Retina (tissue), 1 donor: ENCODE measurements at places on chromosomes 2 and 18.

DNA sequence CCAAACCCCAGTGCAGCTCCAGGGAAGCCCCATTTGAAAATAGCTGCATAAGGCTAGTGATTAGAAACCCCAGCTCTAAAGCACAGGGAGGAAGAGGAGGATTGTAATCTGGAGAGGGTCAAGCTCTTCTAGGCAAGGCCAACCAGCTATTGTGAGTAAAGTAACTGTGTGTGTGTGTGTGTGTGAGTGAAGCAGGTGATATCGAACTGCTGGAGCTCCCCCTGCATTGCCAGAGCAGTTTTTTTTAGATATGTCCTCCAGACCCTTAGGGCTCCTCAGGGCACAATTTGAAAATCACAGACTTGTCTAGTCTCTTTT, 177.4 kb upstream of the NABP1 start:
- no peak for DNase-seq

GRCh38 chr18:40866968-40867367, 1088.1 kb upstream of the PIK3C3 start:
- no peak for DNase-seq

GRCh38 chr18:62702259-62702658, 13.1 kb upstream of the PHLPP1 start:
- DNase-seq: no peak

GRCh38 chr2:70903641-70904340, 31.9 kb upstream of the ATP6V1B1 start:
- DNase-seq: peak; percentile 71

GRCh38 chr2:5472673-5473072, 219.5 kb upstream of the SOX11 start:
- no peak for DNase-seq

- DNase-seq: no peak
These were observed 175.4 kb downstream of the MEMO1 start for GRCh38 chr2:31835450-31835849.

- DNase-seq: no peak
These were observed 108.9 kb upstream of the ITGA4 start for GRCh38 chr2:181348107-181348837.
